CD4-positive, alpha-beta T cell treated with Interleukin-15 for 4 hours (primary cell): ENCODE measurements at places on chromosomes 4 and X.

GRCh38 chrX:10341309-10341708 lies 184.5 kb downstream of the CLCN4 start:
- no peak for DNase-seq

GRCh38 chr4:141207961-141208360 lies 12.7 kb upstream of the ZNF330 start:
- DNase-seq: no peak

- no peak for DNase-seq
Measured at GRCh38 chr4:34200535-34200934, 2043.8 kb downstream of the ARAP2 start.

DNA sequence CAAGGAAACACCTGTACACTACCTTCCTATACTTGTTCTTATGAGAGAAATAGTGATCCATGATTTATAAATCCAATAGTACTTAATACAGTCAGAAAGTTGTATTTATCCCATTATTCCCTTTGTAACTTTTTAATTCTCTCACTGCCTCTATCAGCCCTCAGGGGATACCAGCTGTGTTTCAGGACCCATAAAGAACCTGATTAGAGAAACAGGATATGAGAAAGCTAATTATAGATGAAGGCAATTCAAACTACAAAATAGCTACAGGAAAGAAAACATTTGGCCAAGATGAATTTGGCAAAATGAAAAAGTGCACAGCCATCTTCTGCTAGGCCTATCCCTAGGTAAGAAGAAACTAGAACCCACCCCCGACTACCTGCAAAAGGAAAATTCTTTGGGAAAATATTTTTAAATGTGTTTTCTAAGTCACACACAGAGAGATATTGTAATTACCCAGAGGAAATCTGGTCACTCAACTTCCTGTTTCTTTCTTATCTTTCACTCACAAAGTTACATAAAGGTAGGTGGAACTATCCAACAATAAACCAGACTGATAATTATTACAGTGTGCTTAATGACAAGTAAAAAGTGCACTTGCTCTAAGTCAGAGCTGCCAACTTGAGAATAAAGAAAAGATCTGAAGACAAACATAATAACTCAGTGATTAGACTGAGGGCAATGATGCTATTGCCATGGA lies 836.5 kb upstream of the HTR2C start:
- no peak for DNase-seq

DNA sequence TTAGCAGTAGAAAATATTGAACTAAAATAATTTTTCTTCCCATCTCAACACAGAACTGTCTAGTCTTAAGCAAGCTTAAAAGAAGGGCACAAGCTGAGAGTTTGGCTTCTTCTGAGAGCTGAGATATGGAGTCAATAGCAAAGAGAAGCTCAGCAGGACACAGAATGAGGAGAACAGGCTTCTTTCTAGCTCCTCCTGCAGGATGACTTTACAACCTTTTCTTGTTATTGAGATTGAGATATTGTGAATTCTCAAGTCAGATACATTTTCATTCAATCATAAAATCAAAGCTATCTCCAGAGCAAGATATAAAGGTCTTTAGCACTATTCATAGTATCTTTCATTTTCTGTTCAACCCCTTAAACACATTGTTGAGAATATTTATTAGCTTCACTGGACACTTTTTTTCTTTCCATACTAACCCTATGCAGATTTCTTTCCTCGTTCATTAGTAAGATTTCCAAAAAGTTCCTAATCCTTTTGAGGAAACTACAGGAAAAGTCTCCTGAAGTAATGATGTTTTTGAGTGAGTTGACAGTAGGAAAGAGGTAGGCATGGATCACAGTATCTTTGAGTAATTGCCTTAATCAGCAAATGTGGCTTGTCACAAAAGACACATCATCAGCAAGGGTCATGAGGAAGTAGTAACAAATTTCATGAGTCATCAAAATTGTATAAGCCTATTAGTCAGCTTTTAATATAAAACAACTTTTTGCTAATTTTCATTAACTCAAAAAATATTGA lies 17.8 kb upstream of the CXCL3 start:
- no peak for DNase-seq

DNA sequence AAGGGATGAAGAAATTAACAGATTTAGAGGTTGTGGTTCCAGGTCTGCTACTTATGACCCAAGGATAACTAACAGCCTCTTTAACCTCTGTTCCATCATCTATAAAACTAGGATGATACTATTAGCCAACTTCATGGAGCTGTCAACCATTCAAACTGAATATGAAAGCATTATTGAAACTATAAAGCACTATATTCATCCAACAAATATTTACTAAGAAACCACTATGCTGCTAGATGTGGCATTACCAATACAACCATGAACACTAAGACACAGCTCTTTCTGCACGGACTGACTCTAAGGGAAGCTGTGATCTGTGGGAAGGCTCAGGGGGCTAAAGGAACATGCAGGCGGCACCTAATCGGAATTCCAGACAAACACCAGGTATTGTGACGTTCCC lies 66.0 kb downstream of the APBB2 start:
- DNase-seq: no peak

DNA sequence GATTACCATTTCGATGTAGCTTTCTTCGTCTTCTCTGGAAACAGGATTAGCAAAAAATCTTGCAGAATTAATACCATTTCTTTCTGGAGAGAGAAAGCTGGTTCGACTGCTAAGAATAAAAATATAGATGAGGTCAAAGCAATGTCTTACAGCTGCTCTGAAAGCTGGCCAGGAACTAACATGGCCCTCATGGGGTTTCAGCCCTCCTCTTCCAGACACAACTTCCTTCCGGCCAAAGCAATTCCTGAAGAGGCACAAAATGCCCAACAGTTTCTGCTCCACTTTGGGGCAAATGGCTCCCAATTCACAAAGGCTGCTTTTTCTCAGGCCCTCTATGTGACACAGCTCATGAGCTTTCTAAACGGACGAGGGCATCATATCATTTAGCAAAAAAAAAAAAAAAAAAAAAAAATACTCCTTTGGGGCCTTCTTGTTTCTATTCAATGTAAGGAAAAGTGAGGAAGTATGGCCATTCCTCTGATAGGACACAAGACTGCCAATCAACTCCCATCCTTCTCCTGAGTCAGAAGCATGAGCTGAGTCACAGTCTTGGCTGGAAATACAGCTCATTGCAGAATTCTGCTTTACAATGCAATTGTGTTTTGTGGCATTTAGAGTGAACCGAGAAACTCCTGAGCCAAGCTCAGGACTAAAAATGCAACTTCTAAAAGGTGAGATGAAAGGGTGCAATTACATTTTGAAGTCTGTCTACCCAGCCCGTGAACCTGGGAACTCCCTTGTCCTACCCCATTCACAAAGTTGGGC lies 42.7 kb upstream of the CTAG2 start:
- DNase-seq: no peak

GRCh38 chrX:81195712-81196111 lies 6.0 kb downstream of the HMGN5 start:
- DNase-seq: peak; percentile 68

- DNase-seq: no peak
Measured at GRCh38 chr4:1225272-1226143, 23.4 kb downstream of the CTBP1 start.

GRCh38 chrX:149456476-149457245 lies 48.4 kb downstream of the IDS start:
- no peak for DNase-seq

GRCh38 chr4:61517144-61517543 lies 317.0 kb downstream of the ADGRL3 start:
- DNase-seq: no peak

- DNase-seq: no peak
Measured at GRCh38 chr4:98514741-98515469, 143.5 kb downstream of the TSPAN5 start.

DNA sequence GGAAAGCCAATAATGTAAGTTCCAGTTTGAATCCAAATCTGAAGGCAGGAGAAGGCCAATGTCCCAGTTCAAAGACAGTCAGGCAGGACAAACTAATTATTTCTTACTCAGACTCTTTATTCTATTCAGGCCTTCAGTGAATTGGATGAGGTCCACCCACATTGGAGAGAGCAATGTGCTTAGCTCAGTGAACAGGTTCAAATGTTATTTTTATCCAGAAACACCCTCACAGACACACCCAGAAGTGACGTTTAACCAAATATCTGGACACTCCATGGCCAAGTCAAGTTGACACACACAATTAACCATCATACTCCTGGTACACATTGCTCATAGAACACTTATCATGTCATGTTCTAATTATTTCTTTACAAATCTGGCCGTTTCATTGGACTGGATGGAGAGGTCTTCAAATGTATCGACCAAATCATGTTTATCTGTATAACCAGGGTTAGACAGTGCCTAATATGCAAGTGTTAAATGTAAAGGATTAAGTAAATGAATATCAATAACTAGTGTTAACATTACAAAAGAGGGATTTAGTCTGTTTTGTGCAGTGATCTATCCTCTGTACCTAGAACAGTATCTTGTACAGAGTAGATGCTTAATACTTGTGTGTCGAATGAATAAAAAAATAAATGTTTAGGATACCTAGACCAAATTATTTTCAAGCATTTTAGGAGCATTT lies 27.1 kb upstream of the XK start:
- DNase-seq: no peak

DNA sequence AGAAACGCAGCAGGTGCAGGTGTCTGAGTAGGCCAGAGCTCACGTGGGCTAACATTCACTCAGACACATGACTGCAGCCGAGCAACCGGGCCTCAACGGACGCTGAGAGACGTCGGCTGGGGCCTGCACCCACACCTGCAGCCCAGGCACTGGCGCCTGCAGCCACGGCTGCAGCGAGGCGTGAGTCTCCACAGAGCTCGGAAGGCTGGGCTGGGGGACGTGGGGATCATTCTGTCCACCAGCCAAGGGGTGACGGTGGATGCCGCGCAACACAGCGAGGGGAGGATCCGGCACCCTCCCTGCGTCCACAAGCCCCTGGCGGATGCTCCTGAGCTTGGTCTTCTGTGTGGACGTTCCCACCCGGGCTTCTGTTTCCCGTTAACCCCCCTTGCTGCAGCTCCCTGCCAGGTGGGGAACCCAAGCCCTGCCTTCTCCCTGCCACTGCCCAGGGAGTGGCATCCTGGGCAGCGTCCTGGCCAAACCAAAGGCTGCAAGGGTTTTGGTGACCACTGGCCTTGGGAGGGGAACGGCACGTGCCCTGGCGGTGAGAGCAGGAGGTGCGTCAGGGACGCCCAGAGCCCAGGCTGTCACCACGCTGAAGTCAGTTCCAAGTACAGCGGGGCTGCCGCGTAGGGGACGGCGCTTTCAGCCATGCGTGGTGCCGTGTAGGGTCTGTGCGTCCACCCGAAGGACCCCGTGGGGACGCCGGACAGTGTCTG lies 16.3 kb downstream of the PPP2R3B start:
- no peak for DNase-seq

DNA sequence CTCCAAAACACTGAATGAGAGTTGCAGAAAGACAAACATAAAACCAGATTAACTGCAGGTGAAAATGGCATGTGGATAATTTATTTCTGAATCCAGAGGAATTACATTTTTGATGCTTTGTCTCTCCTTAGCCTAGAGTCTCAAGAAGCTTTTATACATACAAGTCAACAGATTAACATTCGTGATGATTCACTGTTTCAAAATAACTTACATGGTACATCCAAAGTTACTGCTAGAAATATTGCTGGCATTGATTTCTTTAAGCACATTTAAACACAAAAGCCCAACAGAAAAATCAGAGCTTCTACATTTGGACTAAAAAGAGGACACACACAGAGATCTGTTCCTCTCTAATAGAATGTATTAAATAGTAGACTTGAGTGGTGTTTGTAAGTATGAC lies 105.6 kb downstream of the AMELX start:
- DNase-seq: no peak

DNA sequence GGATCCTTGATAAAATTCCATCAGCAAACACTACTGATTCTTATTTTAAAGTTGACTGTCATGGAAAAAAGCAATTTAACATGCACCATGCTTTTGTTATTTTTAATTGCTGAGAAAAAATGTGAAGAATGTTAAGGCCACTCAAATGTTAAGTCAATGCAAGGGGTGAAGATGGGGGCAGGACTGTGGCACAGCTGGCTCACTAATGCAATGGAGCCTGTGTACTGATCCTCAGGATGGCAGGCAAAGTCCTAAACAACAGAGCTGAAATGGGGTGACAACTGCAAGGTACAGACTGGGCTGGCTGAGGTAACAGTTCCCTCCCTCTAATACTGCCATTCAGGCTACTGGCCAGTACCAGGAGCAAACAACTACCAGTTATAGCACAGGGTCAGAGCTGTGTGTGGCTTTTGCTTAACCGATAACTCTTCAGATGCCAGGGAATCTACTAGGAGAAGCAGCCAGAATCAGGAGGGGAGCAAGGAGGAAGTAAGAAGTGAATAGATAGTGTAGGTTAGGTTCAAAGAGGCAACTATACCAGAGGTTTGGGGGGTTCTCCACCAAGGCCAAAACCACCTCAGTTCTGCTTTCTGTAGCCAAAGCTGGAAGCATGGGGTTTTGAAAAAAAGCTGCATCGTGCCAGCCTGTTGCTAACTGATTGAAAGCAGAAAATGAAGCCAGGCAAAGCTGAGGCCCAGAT lies 372.6 kb downstream of the OPHN1 start:
- no peak for DNase-seq

- peak; percentile 13 for DNase-seq
Measured at GRCh38 chr4:109803924-109804571, 2.2 kb upstream of the CFI start.

GRCh38 chrX:115504167-115504566 lies 56.8 kb upstream of the PLS3 start:
- no peak for DNase-seq

DNA sequence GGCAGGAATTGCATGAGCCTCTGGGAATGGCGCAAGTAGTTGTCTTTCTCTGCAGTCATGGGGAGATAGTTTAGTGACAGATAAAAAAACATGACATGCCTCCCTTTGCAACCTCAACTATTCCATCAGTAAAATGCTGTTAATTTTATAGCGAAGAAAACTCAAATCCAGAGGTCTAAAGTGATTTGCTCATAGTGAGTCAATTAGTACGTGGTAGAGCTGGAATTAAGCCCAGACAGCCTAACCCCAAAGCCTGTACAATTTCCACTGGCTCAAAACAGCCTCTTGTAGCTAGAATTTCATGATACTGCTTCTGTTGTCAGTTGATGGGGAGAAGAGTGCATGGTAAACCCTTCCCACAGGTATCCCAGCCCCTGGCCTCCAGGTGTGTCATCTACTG lies 81.3 kb upstream of the TRPC5 start:
- DNase-seq: no peak

- no peak for DNase-seq
Measured at GRCh38 chrX:46865281-46865680, 28.4 kb downstream of the RP2 start.

- DNase-seq: no peak
Measured at GRCh38 chrX:37815366-37815765, 32.0 kb downstream of the DYNLT3 start.
